Suprapubic skin (tissue), 4 donors: ENCODE measurements at places on chromosomes 3 and 15.

DNA sequence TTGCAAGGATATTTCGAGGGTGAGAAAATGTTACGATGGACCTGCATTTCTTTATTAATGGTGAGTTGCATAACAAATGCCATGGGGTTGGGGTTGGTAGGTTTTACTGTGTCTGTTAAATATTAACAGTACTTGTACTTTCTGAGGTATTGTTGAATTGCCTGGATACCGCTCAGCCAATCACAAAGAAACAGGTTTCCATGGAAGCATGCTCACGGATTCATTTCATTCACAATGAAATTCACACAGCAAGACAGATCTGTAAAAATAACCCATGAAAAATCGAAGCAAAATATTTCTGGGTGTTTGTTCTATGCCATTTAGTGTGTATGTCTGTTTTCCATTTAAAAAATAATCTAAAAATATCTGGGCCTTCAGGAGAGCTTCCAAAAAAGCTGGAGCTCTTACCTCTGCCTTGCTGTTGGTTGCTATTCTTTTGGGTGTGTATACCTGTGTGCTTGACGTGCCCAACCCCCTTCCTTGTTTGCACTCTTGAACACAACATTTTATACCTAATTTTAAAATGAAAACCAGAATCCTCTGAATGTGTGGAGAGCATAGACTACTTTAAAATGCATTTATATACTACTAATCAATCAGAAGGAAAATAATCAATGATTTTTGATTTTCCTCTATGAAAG lies 479.8 kb upstream of the TBL1XR1 start:
- no peak for DNase-seq

DNA sequence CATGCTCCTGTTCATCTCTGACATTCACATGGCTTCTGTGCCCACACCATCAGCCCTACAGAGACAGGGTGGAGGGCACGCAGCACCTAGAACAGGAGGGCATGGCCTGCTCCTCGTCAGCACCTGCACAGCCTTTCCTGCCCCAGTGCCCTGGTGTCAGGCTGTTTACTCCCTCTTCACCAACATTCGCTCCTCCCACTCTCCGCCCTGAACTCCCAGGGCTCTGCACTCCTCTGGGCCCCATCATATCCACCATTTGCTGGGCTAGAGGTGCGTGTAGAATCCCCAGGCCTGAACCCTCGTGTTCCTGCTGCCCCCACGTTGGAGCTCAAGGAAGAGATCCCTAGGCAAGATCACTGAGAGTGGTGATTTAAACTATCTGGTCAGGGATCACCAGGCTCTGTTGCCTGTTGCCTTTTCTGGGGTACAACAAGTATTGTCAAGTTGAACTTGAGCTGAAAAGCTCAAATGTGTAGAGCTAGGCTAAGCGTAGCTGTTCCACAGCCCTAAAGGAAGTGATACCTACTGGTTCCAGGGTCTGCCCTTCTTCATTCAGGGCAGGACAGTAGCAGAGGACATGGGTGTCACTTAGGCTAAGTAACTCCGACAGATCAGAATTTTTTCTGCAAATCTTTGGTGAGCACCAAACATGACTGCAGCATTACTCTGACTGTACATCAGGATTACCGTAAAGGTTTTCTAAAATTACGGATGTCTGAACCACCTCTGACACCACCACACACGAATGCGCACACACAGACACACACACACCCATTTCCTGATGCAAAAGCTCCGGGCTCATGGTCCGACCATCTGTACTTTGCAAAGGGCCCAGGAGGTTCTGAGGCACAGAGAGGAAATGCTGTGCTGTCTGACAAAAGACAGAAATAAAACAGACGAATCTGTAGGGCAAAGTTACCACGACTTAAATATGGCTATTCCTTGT lies 43.7 kb upstream of the GNB5 start:
- DNase-seq = no peak

DNA sequence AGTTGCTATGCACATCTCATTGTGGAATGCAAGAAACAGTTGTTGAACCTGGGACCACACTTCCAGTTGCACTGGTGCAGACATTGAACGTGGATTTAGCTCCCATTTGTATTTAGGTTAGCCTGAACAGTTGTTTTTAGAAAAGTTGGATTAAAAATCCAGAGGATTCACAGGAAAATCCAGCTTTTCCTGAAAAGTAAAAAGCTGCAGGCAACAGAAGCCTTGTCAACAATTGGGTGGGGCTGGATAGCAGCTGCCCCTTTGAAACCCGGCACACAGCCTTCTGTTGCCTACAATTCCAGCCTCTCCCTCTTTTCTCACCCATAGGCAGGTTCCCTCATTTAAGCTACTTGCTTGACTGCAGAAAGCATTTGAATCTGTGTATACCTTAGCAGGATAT lies 165.3 kb upstream of the TBL1XR1 start:
- DNase-seq = no peak

DNA sequence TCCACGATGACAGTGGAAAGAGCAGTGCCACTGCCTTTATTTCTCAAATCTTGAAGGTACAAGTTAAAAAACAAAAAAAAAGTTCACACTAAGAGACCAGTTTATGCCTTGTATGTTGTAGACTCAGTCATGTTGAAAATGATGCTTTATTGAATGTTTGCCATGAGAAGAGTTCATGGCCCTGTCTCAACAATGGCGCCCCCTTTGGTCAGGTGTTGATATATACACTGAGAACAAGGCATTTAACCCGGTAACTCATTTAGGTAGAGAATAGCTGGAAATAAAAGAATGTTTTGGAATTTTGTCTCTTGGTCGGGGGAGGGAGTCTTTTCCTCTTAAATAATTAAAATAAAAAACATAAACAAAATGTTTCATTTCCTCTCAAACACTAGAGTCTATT lies 145.6 kb upstream of the SLC2A2 start:
- no peak for DNase-seq

DNA sequence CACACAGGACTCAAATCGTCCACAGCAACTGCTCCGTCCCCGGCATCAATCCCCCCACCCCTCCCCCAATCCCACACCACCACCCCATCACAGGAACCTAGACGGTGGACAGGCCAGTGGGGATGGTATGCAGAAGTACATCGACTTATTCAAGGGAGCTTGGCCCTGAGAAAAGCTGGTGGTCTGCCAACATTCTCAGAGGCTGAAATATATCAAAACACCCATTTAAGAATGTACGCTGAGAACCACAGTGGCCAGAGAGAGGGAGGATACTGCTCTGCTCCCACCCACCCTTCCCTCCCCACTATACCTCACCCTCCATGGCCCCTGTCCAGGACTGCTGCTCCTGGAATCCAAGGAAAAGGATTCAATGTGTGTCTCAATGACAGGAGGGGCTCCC lies 12.4 kb upstream of the USP3 start:
- DNase-seq = no peak

DNA sequence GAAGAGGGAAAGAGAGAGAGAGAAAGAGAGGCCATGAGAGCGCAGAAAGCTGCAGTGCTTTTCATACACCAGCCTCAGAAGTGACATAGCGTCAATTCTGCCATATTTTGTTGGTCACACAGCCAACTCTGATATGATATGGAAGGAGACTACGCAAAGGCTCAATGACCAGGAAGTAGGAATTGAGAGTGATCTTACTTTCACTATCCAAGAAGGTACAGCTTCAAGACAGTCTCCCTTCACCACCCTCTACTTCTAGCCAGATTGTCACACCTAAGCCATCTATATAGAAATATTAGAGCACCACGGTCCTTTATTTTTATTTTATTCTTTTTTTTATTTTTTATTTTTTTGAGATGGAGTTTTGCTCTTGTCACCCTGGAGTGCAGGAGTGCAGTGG lies 21.1 kb downstream of the PARP15 start:
- DNase-seq = no peak

- DNase-seq = no peak
Observed at GRCh38 chr3:133197619-133198018, 159.4 kb downstream of the TMEM108 start.

- no peak for DNase-seq
Observed at GRCh38 chr3:96705895-96706294, 108.5 kb upstream of the EPHA6 start.

GRCh38 chr15:87115795-87116194 lies 1036.1 kb downstream of the AGBL1 start:
- no peak for DNase-seq

- no peak for DNase-seq
Observed at GRCh38 chr3:73452729-73453128, 172.0 kb downstream of the PDZRN3 start.

GRCh38 chr15:40928821-40929659 lies at the start of gene DLL4:
DLL4 (plus strand) TSS chr15:40929340; CDS start chr15:40929669, 329 bp downstream.
- DNase-seq = no peak

- DNase-seq = no peak
Observed at GRCh38 chr15:89146366-89146765, 58.1 kb downstream of the ABHD2 start.

DNA sequence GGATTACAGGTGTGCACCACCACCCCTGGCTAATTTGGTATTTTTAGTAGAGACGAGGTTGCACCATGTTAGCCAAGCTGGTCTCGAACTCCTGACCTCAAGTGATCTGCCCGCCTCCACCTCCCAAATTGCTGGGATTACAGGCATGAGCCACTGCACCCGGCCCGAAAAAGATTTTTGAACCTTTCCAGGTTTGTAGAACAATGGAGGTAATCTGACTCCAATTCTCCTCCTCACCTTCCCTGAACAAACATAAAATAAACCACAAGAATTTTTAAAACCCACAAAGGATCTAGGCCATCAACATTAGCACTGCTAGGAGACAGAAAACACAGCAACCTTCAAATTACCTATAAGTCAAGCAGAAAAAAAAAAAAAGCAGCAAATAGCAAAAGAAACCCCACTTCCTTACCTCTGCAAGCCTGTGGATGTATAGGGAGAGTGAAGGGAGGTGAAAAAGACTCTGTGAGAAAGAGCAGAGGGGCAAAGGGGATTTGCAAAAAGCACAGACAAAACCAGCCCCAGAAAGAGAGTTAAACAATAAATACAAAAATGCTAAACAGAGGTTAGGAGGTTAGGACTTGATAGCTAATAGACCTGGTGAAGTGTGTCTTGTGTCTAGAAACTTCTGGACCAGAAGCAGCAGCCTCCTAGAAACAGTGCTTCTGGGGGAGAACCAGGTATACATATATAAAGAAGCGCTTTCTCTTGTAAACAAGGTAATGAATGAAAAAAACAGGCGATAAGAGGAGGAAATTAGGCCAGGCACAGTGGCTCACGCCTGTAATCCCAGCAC lies 32.1 kb downstream of the TFDP2 start:
- DNase-seq = no peak

DNA sequence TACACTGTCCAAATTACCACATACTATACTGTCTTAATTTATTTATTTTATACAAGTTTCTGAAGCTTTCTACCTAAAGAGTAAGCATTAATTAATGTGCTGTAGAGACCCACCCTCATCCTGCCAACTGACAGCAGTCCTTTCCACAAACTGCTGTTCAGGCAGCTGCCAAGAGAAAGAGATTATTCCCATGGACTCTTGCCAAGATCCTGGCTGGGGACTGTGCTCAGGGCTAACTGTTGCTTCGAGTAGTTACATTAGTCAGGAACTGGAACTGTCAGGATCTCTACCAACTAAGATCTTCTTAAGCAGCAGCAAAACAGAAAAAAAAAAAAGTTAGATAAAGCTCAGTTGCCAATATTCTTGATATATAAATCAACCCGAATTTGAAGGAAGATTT lies 398.8 kb downstream of the MECOM start:
- no peak for DNase-seq

DNA sequence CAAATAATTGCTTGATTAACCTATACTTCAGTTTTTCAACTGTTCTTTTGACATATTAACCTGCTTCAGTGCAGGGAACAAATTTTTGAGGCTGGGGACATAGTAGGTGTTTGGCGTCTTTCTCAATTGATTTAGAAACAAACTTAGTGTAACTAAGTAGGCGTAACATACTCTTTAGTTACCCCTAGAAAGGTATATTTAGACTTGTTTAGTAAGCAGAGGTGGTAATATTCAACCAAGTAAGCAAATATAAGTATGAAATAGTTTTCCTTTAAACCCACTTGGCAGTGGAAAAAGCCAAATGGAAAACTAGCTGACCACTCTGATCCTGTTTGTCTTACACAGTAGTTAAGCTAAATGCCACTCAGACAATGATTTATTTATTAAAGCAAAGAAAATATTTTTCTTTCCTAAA lies 113.2 kb downstream of the MBNL1 start:
- no peak for DNase-seq

- DNase-seq = no peak
Observed at GRCh38 chr3:56904552-56905215, 102.9 kb upstream of the ARHGEF3 start.

- DNase-seq = no peak
Observed at GRCh38 chr3:85560088-85560785, 601.4 kb downstream of the CADM2 start.

GRCh38 chr15:50906954-50907600 lies 1.4 kb upstream of the AP4E1 start:
- DNase-seq = no peak

GRCh38 chr15:92924216-92924615 lies 24.1 kb downstream of the CHD2 start:
- DNase-seq = no peak

DNA sequence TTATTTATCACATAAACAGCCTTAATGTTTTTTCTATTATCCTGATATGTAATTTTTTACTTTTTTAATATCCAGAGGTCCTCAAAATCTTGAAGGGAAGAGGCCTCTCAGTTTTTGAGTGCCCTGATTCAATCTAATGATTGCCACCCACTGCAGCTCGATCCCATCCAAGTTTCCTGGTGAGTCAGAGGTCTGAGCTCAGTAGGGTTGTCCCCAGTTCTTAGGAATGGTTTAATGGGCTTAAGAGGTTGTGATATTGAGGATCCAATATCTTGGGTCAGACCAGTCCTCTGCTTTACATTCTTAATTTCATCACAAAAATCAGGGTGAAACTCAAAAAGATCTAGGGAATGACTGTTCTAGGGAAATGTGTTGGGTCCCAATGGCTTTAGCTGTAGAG lies 238.5 kb downstream of the NSUN3 start:
- DNase-seq = no peak

DNA sequence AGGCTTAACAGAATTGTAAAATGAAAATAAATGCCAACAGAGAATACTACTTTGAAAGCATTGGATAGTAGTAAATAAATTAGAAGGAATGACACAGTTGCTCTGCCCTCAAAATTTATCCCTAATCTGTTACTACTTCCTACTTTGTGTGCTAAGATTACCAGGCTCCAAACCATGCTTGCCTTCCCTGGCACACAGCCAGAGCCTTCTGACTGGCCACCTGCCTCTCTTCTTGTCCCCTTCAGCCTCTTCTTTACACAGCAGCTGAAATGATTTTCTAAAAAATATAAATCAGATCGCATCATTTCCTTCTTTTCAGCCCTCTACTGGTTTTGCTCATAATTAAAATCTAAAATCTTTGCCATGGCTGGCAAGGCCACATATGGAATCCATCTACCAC lies 334.1 kb downstream of the FHIT start:
- no peak for DNase-seq

- no peak for DNase-seq
Observed at GRCh38 chr3:25831578-25831977, 41.7 kb downstream of the OXSM start.

- no peak for DNase-seq
Observed at GRCh38 chr15:47514200-47514652, 203.1 kb upstream of the SEMA6D start.

GRCh38 chr3:48748754-48749153 lies 31.7 kb upstream of the IP6K2 start:
- no peak for DNase-seq
